ENCODE measurements at places on chromosomes 12 and 14. TPM values are rescaled to one million over a fixed set of nuclear protein-coding genes. Genes with fewer than 3 reads are reported as not detected.

P3H3 gene
- total RNA-seq, result 105 TPM

CRACR2A gene
- 5.1 TPM for total RNA-seq

BATF gene
- not detected for total RNA-seq

C12orf54 gene
- not detected for total RNA-seq

PMEL gene
- total RNA-seq, result 0.28 TPM

CCDC196 gene
- total RNA-seq, result not detected

SCNN1A gene
- total RNA-seq, result 0.37 TPM

PIK3C2G gene
- not detected for total RNA-seq

LRP1-AS gene
- not detected for total RNA-seq

SLC17A8 gene
- not detected for total RNA-seq

SSTR1 gene
- 3.0 TPM for total RNA-seq

TC2N gene
- total RNA-seq, result 0.65 TPM

MFAP5 gene
- total RNA-seq, result 20.3 TPM

KRT72 gene
- not detected for total RNA-seq

DUSP16 gene
- 5.0 TPM for total RNA-seq

EGLN3 gene
- total RNA-seq, result 2.9 TPM

PRB2 gene
- not detected for total RNA-seq

OVCH1 gene
- 0.09 TPM for total RNA-seq

EML5 gene
- total RNA-seq, result under 0.01 TPM

TAS2R7 gene
- total RNA-seq, result not detected

NAV3 gene
- total RNA-seq, result 42.1 TPM

LMNTD1 gene
- total RNA-seq, result 0.37 TPM
